GM23248 (cell line): ENCODE measurements at places on chromosomes 5 and 9. TPM values are rescaled to one million over a fixed set of nuclear protein-coding genes. Genes with fewer than 3 reads are reported as not detected.
A peak's percentile ranks its signal among the peaks of the same experiment; 100 is the strongest.

GRCh38 chr5:169290895-169291294 is 10.0 kb downstream of the SLIT3 start:
- peak; percentile 31 for DNase-seq

DNA sequence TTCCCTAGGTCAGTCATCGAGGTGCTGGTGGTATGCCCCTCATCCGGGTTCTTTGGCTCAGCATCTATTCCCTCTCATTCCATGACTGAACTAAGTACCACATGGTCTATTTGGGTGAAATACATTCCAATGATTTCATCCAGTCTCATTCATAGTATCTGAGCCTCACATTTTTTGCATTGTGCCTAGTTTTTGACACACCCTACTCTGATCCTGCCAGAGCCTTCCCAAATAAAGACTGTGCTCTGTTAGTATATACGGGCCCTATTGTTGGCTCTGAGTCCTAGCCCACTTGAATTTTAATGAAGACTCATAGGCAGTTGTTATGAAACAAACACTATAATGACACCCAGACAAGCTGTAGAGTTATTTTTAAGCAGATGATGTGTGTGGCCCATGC is 740.7 kb downstream of the CETN3 start:
- peak; percentile 29 for DNase-seq

GRCh38 chr5:128703322-128703721 is 165.3 kb upstream of the FBN2 start:
- no peak for DNase-seq

DNA sequence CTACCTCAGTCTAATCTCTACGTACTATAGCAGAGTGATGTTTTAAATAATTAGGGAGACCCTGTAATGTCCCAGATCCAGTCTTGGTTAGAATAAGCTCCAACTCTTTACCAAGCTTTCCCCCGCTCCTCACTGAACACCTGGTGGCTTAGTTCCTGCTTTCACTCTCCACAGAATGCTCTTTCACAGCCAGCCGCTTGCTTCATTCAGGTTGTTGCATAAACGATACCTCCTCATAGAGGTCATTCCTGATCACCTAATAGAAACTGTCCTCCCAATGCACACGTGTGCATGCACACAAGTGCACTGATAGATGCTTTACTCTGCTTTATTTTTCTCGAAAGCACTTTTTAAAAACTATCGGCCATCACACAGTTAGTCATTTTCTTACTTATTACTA is 298.1 kb downstream of the TRPM3 start:
- no peak for DNase-seq

DNA sequence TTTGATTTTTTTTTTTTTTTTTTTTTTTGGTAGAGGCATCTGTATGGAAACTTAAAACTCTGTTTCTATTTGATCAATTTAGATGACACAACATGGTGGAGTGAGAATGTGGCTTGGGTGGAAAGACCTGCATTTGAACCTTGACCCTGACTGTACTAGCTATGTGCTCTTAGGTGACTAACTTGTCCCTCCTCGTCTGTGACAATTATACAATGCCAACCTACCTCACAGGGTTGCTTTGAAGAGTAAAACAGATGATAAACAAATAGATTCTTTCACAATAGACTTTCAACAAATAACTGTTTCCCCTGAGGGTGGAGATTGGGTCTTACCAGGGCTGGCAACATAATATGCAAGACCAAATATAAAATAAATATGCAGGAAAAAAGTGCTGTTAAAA is 109.3 kb downstream of the CRB2 start:
- DNase-seq, result no peak

DNA sequence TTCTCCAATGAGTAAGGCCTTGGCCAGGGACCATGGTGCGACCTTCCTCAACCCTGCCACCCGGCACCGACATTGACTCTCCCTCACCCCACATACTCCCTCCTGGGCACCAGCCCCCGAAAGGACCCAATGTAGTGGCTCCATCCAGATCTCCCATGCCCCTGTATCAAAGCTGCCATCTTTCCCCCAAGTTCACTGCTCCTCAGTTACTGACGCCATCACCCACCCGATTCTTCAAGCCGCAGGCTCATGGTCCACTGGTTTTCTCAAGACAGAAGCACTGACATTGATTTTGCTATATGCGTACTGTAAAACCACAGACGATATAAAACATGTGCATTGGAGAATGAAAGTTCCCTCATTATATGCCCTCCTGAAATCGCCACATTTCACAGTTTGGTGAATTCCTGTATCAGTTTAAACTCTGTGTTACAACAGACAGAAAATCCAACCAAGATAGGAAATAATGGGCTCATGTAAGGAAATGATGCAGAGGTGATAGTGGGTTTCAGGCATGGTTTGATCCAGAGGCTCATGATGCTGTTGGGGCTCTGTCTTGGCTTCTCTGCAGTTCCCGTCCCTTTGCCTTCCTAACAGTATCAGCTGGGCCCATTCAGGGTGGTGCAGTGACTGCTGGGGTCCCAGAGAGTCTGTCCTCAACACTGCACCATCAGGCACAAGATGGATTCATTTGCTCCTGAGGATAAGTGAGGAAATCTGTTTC is 207.3 kb upstream of the IER5L start:
- DNase-seq, result no peak

- peak; percentile 87 for DNase-seq
Measured at GRCh38 chr9:127612939-127613582, 984 bp downstream of the STXBP1 start.

DNA sequence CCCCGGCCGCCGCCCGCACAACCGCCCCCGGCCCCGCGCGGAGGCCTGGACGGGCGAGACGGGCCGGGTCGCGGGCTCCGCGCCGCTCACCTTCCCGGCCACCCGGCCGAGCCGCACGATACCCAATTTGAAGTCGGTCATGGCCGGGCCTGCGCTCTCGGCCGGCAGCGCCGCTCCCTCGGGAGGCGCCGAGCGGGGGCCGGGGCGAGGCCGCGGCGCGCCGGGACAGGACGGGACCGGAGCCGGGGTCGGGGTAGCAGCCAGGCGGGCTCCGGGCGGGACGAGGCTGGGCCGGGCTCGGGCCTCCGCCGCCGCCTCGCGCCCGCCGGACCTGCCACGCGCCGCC is 216 bp downstream of the ZMYND19 start:
- DNase-seq, result no peak

GRCh38 chr5:171478946-171479775 is 59.7 kb downstream of the FGF18 start:
- DNase-seq, result no peak

DNA sequence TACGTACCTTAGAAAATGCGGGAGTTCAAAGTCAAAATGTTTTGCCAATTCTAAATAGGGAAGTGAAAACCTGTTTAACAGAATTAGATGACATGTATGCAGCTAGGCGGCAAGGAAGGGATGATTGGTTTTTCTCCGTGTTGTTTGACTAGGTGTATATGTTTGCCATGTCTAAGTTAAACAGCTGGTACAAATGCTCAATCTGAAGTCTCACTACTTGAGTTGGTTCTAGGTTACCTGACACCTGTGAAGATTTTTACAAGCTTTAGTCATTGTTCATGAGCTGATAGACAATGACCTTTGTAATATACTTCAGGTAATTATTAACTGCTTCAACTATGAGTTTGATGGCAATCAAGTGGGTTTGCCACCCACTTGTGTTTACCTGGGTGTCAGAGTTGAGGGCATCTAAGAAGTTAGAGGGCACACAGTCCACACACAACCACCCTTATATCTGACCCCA is 74.3 kb downstream of the SLC44A1 start:
- DNase-seq, result no peak

DNA sequence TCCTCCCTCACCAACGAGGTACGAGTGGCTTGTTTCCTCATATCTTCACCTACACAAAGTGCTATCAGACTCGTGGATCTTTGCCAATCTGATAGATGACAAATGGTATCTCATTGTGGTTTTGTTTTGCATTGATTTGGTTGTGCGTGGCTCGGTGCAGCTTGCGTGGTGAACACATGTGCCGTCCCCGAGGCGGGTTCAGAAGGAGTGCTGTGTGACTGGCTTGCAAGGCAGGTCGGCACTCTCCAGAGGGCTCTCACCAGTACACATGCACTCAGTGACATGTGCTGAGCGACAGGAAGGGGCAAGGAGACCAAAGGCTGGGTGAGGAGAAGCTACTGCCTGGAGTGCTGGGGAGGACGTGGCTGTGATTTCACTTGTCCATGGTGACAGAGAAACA is 95.3 kb upstream of the PITX1 start:
- no peak for DNase-seq

DNA sequence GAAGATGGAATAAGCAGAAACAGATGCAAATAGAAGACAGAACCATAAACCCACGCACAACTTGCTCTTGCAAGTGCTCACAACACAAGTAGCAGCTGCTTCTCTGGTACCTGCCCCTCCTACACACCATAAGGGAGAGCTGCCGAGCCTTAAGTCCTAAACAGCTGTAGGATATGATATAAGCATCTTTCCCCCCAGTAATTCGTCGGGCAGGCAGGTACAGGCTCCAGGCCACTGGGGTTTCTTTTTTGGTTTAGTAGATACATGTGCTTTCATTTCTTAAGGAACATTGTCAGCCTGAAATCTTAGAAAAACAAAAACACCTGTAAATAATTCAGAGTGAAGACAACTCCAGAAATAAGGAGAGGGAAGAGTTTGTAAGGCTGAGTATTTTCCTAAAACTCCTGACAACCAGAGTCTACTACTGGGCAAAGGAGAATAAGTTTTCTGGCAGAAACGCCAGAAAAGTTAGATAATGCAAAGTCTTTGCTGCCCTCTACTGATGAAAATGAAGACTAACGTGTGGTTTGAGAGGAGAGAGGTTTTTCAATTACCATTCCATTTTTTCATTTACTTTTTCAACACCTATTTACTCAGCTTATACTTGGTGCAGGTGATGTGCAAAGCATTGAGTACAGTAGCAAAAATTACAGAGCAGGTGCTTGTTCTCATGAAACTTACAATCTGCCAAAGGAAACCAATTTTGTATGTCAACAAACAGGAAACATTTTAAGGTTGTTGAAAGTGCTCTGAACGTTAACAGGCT is 20.1 kb upstream of the TCERG1 start:
- peak; percentile 76 for DNase-seq

- peak; percentile 27 for DNase-seq
Measured at GRCh38 chr9:128702949-128703615, 779 bp downstream of the PKN3 start.

DNA sequence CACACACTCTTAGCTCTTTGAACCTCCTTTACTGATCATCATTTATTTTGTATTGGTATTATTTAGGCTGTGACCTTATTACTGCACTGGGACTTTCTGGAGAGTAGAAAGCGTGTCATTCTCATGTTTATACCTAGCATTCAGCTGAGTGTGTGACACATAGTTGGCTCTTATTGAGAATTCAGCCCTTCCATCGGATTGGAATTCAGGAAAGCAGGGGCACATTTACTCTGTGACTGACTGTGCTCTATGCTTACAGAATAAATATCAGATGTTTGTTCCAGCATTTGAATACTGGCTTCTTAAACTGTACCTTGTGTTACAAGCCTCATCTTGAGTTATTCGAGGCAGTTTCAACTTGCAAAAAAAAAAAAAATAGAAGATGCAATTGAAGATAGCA is 360.9 kb upstream of the DAP start:
- no peak for DNase-seq

- DNase-seq, result no peak
Measured at GRCh38 chr5:92147266-92147665, 764.1 kb upstream of the ARRDC3 start.

DNA sequence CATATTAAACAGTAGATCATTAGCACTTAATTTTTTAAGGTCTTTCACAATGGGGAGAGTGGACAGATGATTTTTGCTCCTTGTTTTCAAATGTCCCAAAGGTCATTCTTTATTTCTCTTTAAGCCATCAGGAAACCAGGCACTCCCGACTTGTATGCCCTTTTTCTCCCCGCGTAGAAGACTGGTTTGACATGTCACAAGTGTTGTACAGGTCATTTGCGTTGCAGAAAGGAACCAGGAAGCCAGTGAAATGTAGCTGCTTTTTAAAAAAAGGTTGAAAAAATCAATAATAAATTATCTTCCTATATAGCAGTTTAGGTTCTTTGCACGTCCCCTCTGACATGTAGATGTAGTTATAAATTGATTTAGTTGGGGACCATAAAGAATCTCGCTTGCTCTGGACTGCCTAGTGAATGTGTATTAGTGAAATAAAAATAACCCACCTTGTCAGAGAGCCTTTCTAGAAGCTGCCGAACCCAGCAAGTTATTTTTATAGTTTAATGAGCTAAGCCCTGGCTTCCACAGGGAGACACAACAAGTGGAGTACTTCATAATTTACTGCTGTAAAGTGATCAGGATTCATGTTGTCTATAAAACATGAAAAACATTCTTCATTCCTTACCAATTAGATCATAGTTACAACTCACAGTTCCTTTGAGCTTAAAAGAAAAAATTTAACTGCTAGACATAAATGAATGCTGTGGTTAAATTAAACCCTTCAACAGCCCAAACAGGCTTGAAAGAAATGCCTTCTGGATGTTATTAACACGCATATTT is 404.6 kb downstream of the CSNK1G3 start:
- DNase-seq, result peak; percentile 64

GRCh38 chr5:170132269-170132975 is 26.7 kb downstream of the FOXI1 start:
- peak; percentile 83 for DNase-seq

Gene STK32A
- 1.3 and 1.5 TPM in 2 replicates for total RNA-seq

Gene ORM2
- not detected in 2 replicates for total RNA-seq

Gene DAB2IP
- 9.5 and 19.7 TPM in 2 replicates for total RNA-seq

Gene SLC6A7
- total RNA-seq, result not detected in 2 replicates

Gene EIF4EBP3
- total RNA-seq, result 0.54 and 2.3 TPM in 2 replicates

Gene KDM4C
- 20.6 TPM in 2 replicates for total RNA-seq

Gene ZNF618
- total RNA-seq, result 2.3 and 3.9 TPM in 2 replicates

Gene PDGFRB
- 189 and 205 TPM in 2 replicates for total RNA-seq

Gene FOXD4L4
- not detected in 2 replicates for total RNA-seq

Gene COL5A1
- total RNA-seq, result 812 and 897 TPM in 2 replicates

Gene CDKN2B
- 5.3 and 10.6 TPM in 2 replicates for total RNA-seq

Gene AIF1L
- not detected in 2 replicates for total RNA-seq

Gene TMEM215
- not detected in 2 replicates for total RNA-seq

Gene UNC5A
- total RNA-seq, result not detected in 2 replicates

Gene PPP3R2
- total RNA-seq, result not detected in 2 replicates
